IPS-NIHi11 (cell line): ENCODE measurements at places on chromosomes 6 and 20.
A peak's percentile ranks its signal among the peaks of the same experiment; 100 is the strongest.

DNA sequence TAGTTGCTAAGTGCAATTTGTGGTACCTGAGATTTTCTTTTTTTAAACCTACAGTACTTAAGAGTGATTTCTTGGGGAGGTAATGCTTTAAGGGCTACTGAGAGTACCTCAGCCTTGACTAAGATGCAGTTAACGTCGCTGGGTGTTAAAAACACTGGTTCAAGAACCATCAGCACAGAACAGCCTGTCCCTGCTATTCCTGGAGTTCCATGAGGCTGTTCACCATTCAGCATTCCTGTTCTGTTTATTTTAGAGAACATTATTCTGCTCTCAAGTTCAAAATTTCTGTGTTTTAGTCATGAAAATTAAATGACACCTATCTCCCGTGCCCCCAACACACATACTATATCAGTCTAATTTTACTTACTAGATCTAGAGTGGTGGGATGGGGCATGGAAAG, 1.7 kb upstream of the PRELID3B start:
- no peak for DNase-seq

DNA sequence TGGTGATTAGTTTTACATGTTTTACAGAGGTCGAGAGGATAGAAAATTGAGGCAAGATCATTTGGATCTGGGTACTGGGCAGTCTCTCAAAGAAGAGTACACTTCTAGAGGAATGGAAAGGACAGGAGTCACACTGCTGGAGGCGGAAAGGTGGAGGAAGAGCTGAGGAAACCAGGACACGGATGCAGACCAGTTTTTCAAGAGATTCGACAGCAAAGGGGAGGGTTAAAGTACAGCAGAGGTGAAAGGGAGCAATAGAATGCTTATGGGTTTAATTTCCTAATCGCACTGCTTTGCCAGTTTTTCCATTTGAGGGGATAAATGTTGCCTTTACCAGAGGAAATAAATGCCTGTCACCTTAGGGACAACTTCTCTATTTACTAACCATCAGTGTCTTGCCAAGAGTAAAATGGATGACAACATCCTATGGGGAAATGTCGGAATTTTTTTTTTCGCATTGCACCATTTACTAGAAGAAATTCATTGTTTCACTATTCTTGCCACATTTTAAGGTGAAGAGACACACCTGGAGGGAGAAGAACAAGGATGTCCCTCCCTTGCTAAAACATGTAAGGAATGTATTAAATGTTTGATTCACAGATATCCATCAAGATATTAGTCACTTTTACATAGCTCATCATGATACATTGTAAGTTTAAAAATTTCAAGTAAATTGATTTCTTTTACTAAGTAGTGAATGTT, 226.6 kb downstream of the COL12A1 start:
- DNase-seq, result no peak

GRCh38 chr6:35376281-35376680, 33.9 kb downstream of the PPARD start:
- no peak for DNase-seq

DNA sequence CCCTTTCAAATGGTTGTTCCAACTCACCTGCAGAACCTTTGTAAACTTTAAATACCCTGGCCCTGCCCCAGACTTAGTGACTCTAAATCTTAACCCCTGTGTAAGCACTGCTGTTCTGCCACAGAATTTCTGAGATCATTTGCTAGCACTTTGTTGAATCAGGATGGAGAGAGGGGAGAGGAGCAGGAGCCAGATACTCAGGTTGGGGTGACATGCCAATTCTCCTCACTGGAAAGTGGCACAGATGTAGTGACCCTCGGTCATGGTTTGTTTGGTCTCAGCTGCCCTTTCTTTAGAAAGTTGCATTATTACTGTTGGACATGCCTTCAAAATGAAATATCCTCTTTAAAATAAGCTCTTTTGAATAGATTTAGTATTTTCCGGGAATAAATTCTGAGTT, 168.0 kb downstream of the ZFAND3 start:
- no peak for DNase-seq

- DNase-seq, result no peak
Measured at GRCh38 chr6:74597266-74597665, 608.6 kb downstream of the COL12A1 start.

DNA sequence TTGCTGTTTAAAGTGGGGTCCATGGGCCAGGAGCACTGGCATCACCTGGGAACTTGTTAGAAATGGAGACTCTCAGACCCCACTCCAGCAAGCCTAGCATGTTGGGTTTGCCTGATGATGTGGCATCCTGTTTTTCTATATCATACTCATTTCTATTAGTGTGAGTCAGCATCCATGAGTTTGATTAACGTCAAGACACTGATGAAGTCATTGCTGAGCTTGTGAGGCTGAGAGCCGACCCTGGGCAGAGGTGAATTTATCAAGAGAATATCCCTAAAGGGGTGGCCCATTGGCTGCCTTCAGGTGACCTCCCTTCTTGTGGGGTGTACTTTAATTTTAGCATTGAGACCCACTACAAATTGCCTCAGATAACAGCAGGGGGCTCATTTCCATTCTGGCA, 43.4 kb upstream of the RNF144B start:
- DNase-seq, result no peak

DNA sequence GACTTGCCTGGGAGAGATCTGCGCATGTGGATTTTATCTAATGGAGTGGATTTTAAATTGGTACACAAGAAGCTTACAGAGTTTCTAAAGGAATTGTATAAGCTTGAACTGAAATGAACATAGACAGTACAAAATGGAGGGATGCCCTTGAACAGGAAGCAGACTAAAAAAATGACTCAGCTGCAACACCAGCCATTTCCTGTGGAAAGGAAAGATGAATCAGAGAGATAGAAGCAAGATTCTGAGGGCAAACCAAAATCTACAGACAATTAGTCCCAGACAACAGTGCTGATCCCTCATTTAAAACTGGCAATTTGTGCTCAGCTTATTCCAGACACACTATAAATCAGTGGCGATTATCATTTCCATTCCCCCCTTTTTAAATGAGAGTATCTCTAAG, 114.6 kb upstream of the TCF21 start:
- DNase-seq, result no peak

GRCh38 chr6:91483415-91484105, 896.7 kb upstream of the MAP3K7 start:
- DNase-seq, result no peak

DNA sequence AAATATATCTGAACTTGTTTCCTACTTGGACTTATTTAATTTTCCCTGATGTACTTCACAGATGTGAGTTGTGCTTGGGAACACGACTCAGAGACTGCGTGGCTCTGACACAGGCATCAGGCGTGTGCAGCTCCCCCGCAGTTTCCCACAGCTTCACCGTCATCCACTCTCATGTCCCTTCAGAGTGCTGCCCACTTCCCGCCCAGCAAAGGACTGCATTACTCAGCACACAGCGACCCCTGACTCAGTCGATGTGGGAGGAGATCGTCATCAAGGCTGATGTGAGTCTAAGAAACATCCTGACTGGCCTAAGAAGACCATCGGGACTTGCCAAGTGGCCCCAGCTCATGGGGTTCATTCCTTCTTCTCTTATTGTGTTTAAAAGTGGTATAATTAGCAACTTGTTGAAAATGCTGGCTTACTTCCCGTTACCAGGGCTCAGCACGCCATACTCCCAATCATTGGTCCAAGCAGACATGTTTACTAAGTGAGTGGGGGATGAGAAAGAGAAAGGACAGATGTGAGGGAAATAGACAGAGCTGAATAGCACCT, 539.4 kb upstream of the JARID2 start:
- DNase-seq, result no peak

- no peak for DNase-seq
Measured at GRCh38 chr6:92399911-92400310, 1019.4 kb downstream of the EPHA7 start.

- DNase-seq, result peak; percentile 84
Measured at GRCh38 chr6:39892490-39893129, 41.7 kb downstream of the MOCS1 start.

GRCh38 chr6:43413002-43413401, 14.3 kb upstream of the ABCC10 start:
- no peak for DNase-seq

GRCh38 chr6:137823826-137824555, 43.1 kb upstream of the TNFAIP3 start:
- no peak for DNase-seq

DNA sequence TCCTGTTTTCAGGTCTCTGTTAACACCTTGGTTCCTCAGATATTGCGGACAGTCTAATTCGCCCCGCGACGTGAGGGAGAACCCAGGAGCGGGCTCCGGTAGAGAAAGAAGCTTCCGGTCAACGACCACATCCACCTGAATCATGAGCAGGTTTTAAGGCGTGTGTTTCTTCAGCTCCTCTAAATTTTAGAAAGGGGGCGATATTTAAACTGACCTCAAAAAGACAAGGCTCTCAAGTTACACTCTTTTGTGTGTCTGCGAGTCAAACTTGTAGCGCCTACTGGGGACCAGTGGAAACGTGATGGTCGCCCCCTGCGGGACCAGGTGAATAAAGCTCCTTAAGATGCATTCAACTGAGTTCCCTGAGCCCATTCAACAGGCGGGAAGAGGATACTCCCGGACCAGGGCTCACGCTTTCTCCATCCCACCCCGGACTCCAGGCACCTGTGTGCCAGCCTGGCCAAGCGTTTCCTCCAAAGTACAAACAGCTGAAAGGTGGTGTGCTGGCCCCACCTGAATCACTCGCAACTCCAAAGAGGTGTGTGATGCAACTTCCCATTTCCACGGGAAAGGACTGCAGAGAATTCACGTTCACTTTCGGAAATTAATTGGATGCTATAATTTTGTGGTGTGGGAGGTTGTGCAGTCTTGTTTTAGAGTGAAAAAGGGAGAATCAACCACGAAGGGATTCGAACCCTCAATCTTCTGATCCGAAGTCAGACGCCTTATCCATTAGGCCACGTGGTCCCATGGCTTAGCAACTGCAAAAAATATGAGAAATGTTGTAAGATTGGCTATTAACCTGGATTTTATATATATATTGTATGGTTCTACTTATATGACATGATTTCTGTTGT, 17.0 kb downstream of the GPX5 start:
- peak; percentile 76 for DNase-seq

GRCh38 chr6:3393836-3394202, 63.0 kb downstream of the SLC22A23 start:
- DNase-seq, result no peak

- peak; percentile 70 for DNase-seq
Measured at GRCh38 chr20:33233129-33233774, 2.5 kb upstream of the BPIFA1 start.

- no peak for DNase-seq
Measured at GRCh38 chr20:25145131-25145530, 50.4 kb upstream of the ENTPD6 start.

DNA sequence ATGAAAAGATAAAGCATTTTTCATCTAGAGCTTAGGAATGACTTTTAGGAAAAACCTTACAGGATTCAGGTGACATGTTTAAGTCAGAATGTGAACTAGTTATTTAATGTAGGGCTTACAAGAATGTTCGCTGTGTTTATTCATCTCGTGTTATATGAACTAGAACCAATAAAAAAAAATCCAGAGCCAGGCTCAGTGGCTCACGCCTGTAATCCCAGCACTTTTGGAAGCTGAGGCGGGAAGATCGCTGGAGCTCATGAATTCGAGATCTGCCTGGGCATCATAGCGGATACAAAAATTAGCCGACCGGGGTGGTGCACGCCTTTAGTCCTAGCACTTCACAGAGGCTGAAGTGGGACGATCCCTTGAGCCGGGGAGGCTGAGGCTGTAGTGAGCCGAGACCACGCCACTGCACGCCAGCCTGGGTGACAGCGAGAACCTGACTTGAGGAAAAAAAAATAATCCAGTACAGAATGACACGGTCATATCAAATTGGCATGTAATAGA, 46.3 kb downstream of the OR2B2 start:
- DNase-seq, result no peak

- DNase-seq, result peak; percentile 88
Measured at GRCh38 chr6:159042003-159042825, 2.6 kb downstream of the TAGAP start.

DNA sequence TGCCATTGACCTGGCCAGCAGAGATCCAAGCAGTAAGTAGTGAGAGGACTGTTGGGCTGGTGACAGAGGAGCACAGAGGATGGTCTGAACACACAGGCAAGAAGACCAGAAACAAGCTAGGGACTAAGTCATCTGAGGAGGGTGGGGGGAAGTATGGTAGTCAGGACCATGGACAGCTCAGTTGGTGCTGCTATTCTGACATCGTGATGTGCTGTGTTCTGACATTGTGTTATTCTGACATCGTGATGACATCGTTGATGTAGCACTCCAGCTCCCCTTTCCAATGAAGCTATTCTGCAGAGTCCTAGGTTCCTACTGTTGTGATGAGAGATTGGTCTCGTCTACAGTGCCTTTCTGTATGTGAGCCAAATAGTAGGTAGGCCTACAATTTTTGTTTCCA, 28.7 kb downstream of the CFAP206 start:
- peak; percentile 82 for DNase-seq

GRCh38 chr6:34055223-34055933, 90.5 kb downstream of the GRM4 start:
- peak; percentile 84 for DNase-seq
